ENCODE measurements at places on chromosomes 16 and 17.
A peak's percentile ranks its signal among the peaks of the same experiment; 100 is the strongest.

GRCh38 chr17:13036751-13037150 is 18.9 kb upstream of the ELAC2 start:
- no peak for DNase-seq

- peak; percentile 14 for DNase-seq
Measured at GRCh38 chr16:30941600-30942425, 7.1 kb upstream of the ORAI3 start.

- no peak for DNase-seq
Measured at GRCh38 chr17:78484271-78485246, 92.6 kb downstream of the DNAH17 start.

DNA sequence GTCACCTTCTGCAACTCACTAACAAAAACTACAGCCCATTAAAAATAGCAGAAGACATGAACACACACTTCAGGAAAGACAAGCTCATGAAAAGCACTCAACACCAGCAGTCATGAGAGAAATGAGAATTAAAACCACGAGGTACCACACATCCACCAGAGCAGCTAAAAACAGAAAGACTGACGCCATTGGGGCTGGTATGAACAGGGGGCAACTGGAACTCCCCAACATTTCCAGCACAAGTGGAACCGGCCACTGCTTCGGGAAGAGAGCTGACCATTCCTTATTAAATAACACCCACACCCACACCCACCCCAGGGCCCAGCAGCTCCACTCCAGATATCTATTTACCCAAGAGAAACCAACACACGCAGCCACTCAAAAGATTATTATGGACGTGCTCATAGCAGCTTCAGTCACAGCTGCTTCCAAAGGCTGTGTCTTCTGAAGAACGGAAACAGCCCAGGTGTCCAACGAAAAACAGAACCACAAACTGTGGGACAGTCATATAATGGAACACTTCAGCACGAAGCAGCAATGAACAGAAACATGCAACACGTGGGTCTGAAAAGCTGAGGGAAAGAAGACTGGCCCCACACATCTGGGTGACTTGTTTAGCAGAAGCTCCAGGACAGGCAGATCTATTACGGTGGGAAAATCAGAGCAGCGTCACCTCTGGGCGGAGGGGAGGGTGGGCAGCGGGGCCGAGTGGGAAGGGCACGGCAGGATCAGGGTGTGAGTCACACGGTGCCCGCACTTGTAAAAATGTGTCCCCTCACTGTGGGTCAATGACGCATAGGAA is 41.1 kb downstream of the KLHDC4 start:
- DNase-seq = peak; percentile 17

- DNase-seq = no peak
Measured at GRCh38 chr16:80285104-80285503, 255.7 kb upstream of the DYNLRB2 start.

- DNase-seq = no peak
Measured at GRCh38 chr17:81294512-81295030, 536 bp downstream of the SLC38A10 start.

GRCh38 chr16:80994451-80994850 is 12.2 kb downstream of the CMC2 start:
- no peak for DNase-seq

- DNase-seq = no peak
Measured at GRCh38 chr17:78214706-78215061, 631 bp downstream of the BIRC5 start.

DNA sequence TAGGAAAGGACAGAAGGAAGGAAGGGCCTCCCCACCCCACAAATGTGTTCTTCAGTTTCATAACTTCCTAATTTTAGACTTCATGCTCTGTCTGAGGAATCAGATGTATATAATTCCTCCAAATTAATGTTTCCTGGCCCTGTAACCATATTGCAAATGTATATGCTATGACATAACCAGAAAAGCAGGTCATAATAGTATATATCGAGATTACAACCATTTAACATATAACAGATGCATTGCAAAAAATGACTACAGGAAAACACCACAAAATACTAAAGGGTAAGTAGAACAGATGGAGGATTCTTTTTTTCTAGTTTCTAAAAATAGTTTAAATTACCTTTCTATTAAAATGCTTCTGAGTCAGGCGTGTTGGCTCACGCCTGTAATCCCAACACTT is 3.1 kb upstream of the EXOC7 start:
- DNase-seq = no peak

Measured in NCI-H748 treated with DMSO at 0.1 percent for 48 hours (cell line).